Frontal cortex (tissue), 4 donors: ENCODE measurements at places on chromosomes 3 and 15.

GRCh38 chr3:151871639-151872468 lies 1.6 kb upstream of the SUCNR1 start:
- DNase-seq: no peak

DNA sequence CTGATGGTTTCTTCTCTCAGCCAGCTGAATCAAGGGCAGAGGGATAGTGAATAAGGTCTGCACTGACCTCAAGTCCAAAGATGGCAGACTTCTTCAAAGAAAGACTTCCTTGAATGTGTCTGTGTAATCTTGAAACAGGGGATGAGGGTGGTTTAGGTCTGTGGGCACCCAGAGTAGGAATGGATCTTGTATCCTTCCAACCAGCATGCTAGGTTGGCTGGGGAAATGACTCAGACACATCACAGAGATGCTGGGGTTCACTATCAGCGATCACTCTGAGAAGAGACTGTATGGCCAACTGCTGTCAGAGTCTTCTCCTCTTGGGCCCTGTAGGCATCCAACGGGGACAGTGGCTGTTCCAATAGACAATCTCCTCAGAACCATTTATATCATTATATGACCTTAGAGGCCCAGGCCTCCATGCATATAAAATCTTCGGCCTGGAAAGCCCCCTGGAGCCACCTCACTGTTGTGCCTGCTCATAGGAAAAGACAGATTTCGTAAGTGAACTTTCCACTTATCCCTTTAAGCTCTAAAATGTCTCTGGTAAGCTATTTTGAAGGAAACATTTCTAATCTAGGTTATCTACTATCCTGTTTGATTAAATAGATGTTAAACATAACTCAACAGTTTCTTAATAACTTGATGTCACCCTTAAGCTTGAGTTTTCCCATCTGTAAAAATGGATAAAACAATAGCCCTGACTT lies 58.5 kb downstream of the TIPARP start:
- no peak for DNase-seq

DNA sequence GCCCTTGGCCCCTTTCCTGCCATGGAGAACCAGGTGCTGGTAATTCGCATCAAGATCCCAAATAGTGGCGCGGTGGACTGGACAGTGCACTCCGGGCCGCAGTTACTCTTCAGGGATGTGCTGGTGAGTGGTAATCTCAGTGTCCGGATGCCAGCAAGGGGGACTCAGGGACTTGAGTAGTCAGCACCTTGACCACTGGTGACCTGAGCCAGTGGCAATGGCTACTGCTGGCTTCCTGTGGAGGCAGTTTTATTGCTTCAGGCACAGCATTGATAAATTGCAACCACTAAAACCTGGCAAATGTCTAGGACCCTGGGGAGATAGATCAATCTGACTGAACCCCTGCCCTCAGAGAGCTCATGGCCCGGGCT lies 830 bp downstream of the MAP2K5 start:
- peak; percentile 37 for DNase-seq

GRCh38 chr3:168988853-168989252 lies 674.7 kb downstream of the MECOM start:
- no peak for DNase-seq

GRCh38 chr3:15113471-15113870 lies 14.5 kb upstream of the RBSN start:
- DNase-seq: no peak

DNA sequence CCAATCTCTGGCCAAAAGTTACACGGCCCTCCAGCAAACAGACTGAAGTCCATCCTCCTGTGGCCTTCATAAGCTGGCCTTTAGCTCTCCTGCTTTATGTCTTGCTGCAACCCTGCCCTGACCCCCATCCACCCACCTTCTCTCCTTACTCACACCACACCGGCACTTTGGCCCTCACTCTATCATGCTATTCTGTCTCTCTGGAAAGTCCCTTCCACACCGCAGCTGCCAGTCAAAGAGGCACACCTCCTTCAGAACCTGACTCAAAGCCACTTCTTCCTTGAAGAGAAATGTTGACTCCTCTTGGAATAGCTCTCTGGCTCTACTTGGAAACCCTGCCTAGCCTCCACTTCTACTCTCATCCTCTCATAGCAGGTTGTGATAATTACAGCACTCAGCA lies 4.5 kb downstream of the GPR156 start:
- DNase-seq: no peak

GRCh38 chr3:29627136-29628117 lies 346.6 kb downstream of the RBMS3 start:
- DNase-seq: no peak

GRCh38 chr3:124839896-124840295 lies 47.3 kb downstream of the ITGB5 start:
- DNase-seq: no peak

GRCh38 chr15:101522091-101522490 lies 32.6 kb upstream of the PCSK6 start:
- DNase-seq: no peak

DNA sequence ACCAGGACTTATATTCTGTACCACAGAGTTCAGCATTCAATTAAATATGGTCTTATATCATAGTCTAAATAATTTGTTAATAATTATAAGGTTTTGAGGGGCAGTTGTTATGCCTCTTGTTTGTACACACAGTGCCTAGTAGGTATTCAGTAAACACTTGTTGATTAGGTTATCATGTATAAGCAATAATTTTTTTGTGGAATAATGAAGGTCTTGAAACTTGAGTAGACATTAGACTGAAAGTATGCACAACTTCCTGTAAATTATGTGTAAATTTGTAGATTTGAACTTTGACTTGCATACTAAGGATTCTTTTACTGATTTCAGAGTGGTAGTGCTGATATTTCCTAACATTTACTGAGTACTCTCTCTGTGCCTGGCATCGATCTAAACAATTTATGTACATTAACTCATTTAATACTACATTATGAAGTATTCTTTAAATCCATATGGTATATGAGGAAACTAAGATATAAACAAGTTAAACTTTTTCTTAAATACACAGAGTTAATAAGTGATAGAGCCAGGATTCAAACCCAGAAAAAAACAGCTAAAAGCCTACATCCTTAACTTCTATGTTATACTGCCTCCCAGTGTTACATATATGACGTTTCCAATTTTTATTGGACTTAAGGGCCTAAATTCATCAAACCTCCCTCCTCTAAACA lies 65.1 kb downstream of the GLCE start:
- no peak for DNase-seq
